Pulmonary artery endothelial cell (primary cell): ENCODE measurements at places on chromosomes 16 and 17. TPM values are rescaled to one million over a fixed set of nuclear protein-coding genes. Genes with fewer than 3 reads are reported as not detected.

DNA sequence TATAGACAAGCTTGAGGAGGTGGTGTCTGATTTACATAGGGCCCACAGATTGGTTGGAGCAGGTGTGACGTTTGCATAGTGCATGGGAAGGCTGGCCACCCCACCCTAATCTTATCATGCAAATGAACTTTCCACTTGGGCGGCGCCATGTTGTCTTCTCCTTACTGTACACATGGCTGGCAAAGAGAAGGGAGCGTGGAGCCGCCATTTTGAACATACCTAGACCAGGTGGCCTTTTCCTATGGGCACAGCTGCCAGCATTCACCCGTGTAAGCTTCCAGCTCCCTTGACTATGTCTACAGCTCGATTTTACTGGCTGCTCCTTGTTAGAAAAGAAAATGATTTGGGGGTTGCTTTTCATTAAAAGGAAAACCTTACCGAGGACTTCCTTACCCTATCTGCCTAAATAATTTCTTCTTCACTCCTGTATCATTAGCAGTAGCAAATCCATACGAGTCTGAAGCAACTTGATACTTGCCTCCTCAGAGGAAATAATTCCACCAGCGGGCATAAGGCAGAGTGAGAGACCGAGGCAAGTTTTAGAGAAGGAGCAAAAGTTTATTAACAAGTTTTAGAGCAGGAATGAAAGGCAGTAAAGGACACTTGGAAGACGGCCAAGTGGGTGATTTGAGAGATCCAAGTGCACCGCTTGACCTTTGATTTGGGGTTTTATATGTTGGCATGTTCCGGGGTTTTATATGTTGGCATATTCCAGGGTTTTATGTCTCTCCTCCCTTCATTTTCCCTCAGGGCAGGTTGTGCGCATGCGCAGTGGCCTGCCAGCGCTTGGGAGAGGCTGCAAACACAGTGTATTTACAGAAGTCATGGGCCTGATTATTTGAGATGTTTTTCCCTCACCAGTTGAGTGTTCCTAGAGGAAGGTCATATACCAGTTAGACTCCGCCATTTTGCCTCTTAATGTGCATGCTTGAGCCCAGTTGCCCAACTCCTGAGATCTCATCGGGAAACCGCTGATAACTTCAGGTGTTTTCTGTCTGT is 65.7 kb downstream of the MARF1 start:
- DNase-seq, result no peak

Gene GPR179
- not detected in 2 replicates for total RNA-seq

Gene PLLP
- 1.5 and 8.4 TPM in 2 replicates for total RNA-seq

Gene SPN
- not detected in 2 replicates for total RNA-seq

Gene HOXB6
- total RNA-seq, result 0.11 and 0.92 TPM in 2 replicates
